Activated T-cell treated with anti-CD3 and anti-CD28 coated beads for 24 hours (primary cell): ENCODE measurements at places on chromosomes 7 and 10.

DNA sequence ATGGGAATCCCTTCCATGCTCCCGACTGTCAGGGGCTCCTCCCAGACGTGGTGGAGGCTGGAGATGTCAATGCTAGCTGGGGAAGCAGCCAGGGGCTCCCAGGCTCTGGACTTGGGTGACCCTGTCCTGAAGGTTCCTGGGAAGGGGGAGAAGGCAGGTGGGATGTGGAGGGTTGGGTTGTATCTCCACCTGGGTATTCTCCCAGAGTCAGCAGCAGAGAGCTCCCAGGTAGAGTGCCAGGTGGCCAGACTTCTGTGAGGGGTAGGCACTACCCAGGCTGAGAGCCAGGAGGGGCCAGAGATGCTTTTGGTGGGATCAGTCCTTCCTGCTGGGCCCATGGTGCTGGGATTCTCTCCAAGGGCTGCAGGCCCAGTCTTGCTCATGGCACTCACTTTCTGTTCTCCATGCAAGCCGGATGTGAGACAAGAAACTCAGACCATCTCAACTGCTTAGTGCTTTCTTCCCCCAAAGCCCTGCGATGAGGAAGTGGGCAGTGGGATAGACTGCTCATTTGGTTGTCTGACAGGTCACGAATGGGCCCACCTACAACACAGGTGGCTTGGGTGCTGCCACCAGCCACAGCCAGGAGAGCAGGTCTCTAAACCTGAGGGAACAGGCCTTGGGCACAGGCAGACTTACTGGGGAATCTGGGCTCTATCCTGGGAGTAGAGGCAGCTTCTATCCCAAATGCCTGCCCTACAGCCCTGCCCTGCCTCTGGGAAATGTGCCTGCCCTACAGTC lies 52.5 kb upstream of the CAMK2B start:
- no peak for DNase-seq

DNA sequence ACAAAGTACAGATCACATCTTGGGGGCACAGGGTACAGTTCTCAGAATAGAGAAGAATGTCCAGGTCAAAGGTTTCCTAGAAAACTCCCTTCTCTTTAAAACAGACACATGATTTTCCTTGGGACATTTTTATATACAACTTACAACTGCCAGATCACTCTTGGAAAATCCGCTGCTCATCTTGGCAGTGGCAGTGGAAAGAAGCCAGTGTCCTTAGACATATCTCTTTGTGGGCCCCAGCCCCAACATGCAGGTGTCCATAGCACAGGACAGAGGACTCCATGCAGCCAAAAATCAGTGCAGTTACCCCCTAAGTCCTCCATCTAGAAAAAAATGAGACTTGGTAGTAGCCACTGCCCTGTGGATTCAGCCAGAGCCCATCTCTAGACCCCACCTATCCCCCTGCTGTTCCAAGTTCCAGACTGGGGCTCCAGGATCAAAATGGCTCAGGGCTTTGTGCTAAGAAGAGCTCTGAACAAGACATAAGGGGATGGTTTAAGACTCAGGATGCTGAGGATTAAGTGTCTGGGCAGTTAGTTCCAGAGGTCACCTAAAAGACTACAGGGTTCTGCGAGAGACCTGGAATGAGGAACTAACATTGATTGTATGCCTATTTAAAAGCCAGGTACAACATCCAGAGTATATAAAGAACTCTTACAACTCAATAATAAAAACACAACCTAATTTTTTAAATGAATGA lies 34.4 kb downstream of the HIPK2 start:
- no peak for DNase-seq

DNA sequence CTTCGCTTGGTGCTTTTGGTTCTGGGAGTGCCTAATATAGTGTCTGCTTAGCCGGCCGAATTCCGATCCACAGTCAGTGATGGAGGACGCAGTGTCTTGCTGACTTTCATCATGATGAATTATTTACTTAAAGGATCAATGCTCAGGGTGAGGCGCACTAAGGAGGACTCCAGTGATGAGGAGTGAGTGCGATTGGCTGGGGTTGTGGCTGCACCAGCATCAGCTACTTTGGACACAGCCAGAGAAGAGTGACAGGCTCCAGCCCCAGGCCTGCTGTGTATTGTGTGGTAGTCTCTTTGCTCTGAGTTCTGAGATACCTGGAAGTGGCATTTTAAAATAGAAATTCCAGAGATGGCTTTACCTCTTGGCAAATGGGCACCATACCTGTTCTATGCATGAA lies 73.3 kb upstream of the ANLN start:
- DNase-seq, result no peak

DNA sequence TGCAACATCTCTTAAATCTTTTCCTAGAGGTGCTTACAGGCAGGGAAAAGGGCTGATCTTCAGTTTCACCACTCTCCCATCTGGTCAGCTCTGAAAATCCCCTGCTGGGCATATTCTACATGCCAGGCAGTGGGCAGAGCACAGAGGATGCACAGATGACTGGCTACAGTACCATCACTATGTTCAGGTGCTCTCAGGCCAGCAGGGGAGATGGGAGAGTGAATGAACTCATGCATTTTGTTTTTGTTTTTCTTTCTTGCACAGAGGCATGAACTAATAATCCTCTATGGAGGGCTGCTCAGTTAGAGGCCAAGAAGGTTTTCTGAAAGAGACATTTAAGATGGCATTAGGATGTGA lies 19.3 kb downstream of the ELMO1 start:
- no peak for DNase-seq
